Epithelial cell of proximal tubule (primary cell): ENCODE measurements at places on chromosomes 5 and 9. TPM values are rescaled to one million over a fixed set of nuclear protein-coding genes. Genes with fewer than 3 reads are reported as not detected.

DNA sequence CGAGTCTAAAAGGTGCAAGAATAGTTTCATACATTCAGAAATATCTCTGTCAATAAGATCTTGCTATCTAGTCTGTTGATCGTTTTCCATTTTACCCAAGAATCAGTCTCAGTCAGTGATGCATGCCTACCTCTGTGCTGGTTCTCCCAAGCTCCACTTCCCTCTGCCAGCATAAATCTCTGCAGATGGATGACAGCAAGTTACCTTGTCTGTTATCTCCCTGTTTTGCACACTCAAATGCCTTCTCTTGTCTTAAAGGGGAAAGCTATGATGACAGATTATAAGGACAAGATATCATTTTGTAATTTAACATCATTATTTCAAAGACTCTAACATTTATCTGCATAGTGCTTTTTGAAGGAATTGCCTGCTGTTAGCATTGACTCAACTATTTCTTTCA is 802.1 kb upstream of the SEMA6A start:
- no peak for DNase-seq

The C9orf50 gene
- total RNA-seq = 0.69 TPM in 1 of 2 replicates, not detected in the other

The SLC1A3 gene
- total RNA-seq = 1.3 and 1.7 TPM in 2 replicates

- DNase-seq = no peak
Observed at GRCh38 chr5:151622367-151623088, 31.4 kb upstream of the FAT2 start.

- DNase-seq = no peak
Observed at GRCh38 chr5:82614706-82615105, 336.6 kb upstream of the RPS23 start.

DNA sequence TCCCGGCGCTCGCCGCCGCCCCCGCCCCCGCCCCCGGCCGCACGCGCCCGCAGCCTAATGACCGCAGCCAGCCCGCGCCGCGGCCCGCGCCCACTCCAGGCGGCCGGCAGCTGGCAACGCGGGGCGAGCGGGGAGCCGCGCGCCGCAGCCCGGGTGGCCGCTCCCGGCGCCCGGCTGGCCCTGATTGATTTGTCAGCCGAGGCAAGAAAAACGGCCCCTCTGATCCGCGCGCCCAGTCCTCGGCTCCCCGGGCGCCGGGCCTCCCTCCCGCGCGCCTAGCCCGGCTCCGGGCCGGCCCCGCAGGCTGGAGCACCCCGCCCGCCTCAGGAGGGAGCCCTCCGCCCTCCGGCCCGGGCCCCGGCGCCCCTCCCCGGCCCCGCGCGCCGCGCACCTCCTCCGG is 11.9 kb upstream of the LHX2 start:
- no peak for DNase-seq

The PSMD5 gene
- 31.4 and 42.1 TPM in 2 replicates for total RNA-seq

The GABRA1 gene
- not detected in 2 replicates for total RNA-seq

DNA sequence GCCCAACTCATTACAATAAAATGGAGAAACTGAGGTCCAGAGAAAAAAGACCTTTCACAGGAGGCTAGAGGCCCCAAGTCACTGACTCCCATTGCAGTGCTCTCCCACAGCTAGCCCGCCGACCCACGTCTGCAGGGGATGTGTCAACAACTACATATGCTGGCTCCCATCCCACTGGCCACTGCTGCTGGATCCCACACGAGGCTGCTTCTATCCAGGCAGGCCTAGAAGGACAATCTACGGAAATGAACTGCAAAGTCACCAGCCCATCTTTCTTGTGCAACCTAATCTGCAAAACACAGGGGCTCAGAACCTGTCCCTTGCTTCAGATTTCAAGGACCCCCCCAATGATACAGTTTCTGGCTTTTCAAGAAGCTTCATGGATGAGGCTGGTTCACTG is 24.0 kb downstream of the RAPGEF1 start:
- DNase-seq = no peak

DNA sequence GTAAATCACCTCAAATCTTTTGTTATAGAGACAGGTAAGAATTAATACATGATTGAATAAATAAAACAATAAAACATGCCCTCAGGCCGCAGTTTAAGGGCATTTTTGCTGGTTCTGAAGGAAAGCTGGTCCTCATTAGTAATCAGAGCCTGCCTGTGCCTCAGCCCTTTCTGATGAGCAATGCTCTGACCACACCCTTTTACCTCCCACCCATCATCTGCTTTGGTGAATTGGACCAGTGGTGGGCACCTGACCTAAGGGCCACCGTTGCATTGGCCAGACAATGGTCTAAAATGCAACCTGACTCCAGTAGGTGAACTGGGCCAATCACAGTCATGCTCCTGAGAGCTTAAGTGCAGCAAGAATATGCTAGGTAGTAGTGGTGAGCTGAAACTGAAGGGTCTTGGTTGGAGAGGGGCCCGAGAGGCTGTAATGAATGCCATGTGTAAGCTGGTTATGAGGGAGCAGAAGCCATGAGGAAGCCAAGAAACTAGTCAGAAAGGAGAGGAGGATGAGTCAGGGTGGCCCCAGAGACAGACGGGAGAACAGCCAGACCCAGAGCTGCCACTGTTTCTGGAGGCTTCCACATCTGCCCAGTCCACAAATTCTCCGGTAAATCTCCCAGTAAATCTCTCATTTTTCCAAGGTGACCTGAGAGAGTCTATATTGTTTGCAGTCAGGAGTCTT is 45.5 kb upstream of the ZSWIM6 start:
- DNase-seq = no peak

The GFI1B gene
- not detected in 2 replicates for total RNA-seq

- DNase-seq = no peak
Observed at GRCh38 chr5:164244-164643, 27.1 kb upstream of the LRRC14B start.

GRCh38 chr5:143527808-143528207 is 124.3 kb upstream of the NR3C1 start:
- DNase-seq = no peak

The DBH gene
- total RNA-seq = not detected in 2 replicates

The GABBR2 gene
- 0.51 and 0.75 TPM in 2 replicates for total RNA-seq

The ERGIC1 gene
- 99.1 and 155 TPM in 2 replicates for total RNA-seq

- DNase-seq = no peak
Observed at GRCh38 chr5:163342306-163342705, 95.1 kb upstream of the CCNG1 start.

DNA sequence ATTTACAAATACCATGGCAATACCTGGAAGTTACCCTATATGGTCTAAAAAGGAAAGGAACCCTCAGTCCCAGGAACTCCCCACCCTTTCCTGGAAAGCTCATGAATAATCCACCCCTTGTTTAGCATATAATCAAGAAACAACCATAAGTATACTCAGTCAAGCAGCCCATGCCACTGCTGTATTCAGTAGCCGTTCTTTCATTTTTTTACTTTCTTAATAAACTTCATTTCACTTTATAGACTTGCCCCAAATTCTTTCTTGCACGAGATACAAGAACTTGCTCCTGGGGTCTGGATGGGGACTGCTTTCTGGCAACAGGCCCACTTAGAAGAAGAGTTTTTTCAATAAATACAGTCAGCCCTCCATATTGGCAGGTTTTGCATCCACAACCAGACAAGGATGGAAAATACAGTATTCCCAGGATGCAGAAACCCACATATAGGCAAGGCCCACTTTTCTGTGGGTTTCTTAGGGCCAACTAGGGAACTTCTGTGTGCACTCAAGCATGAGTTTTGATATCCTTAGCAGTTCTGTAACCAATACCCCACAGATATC is 2.8 kb upstream of the TBCA start:
- no peak for DNase-seq

DNA sequence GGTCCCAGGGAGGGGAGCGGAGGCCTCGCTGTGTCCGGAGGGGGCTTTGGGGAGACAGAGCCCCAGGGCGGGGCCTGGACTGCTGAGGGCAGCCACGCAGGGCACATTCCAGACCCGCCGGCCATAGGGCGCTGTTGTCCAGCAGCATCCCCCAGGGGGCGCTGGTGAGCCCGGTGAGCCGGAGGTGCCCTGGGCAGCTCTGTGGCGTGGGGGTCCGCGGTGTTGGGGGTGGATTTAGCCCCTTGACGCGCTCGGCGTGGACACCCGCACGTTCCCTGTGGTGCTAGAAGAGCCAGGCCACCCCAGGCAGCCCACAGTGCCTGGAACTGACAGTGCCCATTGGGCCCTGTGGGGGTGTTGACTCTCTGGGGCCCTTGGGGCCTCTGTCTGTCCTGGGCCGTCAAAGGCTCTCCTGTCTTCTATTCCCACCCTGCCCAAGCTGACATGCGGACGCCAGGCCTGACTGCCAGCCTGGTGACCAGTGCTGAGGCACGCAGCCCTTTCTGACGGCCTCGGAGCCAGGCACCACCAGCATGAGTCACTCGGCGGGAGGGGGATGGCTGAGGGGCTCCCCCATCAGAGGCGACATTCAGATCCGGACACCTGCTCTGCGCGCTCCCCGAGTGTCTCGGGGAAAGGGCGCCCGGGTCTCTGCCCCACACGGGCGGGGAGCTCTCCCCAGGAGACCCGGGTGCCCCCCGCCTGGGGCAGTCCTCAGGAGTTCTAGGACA is 23.9 kb downstream of the TPPP start:
- no peak for DNase-seq

- DNase-seq = no peak
Observed at GRCh38 chr9:87796196-87796595, 70.3 kb downstream of the CTSL start.

DNA sequence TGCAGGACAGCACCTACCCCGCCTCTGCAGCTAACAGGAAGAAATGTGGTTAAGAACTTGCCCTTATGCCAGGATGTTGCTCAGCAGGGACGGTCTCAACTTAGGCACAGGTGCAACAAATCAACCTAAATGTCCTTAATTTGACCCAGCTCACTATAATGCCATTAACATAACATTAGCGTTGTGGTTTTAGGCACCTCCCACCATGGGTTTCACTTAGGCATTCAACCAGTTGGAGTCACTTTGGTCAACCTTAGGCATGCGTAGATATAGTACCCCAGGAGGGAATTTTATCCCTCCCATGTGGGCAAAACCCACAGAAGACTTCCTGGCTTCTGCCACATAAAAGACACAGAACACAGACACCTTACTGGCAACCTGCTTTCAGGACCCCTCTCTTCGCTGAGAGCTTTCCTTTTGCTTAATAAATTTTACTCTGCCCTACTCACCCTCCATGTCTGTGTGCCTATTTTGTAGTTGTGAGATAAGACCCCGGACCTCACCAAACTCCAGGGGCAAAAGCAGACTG is 8.7 kb upstream of the ERAP1 start:
- DNase-seq = no peak

DNA sequence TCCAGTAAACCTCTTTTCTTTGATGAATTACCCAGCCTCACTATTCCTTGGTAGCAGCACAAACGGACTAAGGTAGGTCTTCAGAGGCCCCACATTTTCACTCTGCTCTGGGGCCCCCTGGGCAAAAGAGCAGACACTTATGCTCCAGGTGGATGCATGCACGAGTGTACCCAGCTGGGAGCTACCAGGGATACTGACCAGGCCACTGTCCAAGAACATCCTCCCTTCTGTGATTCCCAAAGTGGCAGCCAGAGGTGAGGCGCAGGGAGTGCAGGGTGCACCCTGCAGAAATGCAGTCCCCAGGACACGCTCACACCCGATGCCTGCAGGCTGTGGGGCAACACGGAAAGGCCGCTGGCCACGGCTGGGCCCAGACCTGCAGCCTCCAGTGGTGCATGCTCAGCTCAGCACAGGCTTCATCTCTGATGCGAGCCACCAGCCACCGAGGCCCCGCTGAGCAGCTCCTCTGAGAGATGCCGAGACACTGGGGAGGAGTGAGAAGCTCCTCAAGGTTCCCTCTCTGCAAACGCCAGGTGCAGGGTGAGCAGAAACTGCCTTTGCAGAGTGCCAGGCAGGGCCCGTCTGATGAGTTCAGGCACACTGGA is 48.1 kb upstream of the OLFM1 start:
- DNase-seq = no peak

DNA sequence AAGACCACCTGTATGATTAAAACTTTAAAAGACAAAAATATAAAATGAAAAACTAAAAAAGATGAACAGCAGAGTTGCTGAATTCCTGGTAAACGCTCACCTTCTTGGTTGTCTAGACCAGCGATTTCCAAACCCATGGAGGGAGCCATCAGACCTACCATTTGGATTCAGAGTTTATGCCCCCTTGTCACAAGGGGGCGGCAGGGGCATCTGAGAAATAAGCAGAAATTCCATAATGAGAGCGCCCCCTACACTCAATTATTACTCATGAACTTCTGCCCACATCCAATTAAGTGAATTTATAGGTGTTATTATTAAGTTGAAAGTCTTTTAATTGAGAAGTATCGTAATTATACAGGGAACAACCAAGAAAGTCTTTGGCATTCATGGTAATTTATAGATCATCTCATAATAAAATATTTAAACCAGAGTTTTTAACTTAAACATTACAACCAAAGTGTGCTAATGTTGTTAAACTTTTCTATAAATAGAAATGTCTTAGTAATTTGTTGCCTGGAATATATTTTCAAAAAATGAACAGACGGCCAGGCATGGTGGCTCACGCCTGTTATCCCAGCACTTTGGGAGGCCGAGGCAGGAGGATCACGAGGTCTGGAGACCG is 35.2 kb upstream of the SPATA31C2 start:
- DNase-seq = peak; percentile 48

DNA sequence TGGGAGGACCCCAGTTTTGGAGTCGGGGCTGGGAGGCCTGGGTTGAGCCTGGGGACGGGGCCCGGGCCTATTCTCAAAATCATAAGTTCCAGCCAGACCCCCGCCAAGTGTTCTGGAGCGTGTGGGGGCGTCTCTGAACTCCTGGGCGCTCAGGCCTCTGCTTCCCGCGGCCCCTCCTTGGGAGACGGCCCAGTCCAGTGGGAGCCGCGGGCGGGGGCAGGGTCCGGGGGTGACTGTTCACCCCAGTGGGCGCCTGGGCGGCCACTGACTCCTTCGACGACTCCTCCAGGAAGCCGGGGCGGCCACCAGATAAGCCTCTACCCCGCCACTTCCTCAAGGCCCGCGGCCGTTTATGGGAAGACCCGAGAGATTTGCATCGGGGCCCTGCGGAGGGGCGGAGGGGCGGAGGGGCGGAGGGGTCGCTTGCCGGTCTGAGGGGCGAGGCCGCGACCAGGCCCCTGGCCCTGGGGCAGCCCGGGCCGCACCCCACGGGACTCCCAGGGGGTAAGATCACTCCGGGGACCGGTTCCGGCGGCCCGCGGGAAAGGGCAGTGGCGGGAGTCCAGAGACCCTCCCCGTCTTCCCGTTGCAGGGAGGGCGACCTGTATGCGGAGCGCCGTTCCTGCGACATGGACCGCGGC is 655 bp downstream of the TOR4A start:
- DNase-seq = no peak

DNA sequence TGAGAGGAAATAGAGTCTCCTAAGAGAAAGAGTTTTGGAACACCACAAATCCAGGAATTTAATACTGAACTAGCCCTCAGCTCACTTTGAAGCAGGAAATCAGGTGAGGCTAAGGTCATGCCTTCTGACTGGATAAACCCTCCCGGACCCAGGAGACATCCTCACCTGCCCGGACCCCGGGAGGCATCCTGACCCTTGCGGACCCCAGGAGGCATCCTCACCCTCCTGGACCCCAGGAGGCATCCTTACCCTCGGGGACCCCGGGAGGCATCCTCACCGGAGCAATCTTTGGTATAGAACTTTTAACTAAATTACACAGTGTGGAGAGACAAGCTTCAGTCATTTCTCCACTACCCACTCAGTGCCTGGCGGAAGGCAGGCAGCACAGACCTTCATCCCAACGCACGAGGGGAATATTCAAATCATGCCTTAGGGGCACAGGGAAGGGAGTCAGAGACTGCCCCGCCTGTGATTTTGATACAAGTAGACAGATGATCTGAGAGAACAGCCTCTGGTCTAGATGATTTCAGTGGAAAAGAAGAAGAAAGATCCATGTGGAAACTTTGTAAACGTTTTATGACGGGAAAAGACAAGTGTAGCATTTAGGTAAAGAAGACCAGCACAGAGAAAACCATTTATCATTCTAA is 21.3 kb downstream of the STXBP1 start:
- DNase-seq = no peak

The NR2F1 gene
- total RNA-seq = 12.6 and 14.8 TPM in 2 replicates

- no peak for DNase-seq
Observed at GRCh38 chr9:123514766-123515165, 158.8 kb downstream of the CRB2 start.
